Amygdala (tissue), 56 donors: ENCODE measurements at places on chromosomes 2 and 18.

DNA sequence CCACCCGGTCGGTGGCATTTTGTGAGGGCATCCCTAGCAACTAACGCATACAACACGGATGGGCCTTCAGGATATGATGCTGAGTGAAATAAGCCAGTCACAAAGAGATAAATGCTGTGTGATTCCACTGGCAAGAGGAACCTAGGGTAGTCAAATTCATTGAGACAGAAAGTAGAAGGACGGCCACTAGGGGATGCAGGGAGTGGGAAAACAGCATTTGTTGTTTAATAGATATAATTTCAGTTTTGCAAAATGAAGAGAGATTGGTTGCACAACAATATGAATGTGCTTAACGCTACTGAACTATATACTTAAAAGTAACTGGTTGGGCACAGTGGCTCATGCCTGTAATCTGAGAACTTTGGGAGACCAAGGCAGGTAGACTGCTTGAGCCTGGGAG is 112.9 kb downstream of the AFF3 start:
- DNase-seq = no peak

DNA sequence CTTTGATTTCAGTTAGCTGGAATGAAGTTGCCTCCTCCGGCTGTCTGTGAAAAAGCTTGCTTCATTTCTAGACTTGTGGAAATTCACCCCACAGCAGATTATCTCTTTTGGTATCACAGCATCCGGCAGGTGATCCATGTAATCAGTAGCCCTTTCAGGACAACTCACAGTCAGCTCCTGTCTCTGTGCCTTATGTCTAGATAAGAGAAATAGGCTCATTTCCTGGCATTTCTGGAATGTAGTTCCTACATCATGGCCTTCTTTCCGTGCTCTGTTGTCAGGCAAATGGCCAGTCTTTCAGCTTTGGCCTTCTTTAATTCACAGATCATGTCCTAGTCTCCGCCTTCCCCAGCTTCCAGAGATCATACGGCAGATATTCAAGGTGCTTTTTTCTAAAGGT is 455.4 kb downstream of the NUP35 start:
- no peak for DNase-seq

DNA sequence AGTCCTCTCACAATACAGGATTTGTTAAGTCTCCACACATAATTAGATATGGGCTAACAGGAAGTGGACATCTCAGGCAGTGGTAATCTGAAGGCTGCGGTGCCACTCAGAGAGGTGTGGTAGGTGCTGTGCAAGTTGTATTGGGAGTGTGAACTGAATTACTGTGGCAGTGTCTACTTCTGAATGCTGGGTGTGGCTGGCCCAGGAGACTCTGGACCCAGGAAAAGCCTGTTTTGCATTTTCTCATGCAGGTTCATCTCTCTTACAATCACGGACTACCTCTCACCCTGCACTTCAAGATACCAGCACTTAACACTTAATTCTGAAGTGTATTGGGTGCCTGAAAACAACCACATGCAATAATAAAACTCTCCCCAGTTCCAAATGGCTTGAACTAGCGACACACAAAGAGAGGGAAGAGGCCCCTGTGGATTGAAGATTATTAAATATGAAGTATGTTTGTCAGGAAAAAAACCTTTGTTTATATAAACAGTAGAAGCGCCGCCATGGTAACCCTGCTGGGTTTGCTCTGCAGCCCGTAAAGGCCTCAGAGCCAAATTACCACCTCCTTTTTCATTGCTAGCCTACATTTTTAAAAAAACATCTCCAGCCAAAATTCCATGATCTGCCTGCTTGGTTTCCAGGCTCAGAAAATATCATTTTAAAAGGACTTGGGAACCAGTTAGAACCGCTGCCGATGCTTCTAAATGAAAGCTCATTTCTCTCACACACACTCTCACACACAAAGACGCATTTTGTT is 77.5 kb downstream of the GFPT1 start:
- no peak for DNase-seq

GRCh38 chr2:42900289-42900891 is 108.0 kb upstream of the HAAO start:
- no peak for DNase-seq

GRCh38 chr2:240701091-240701735 is 9.5 kb downstream of the AQP12A start:
- no peak for DNase-seq

- DNase-seq = peak; percentile 49
Observed at GRCh38 chr2:170815746-170816503, 762 bp upstream of the GAD1 start.

DNA sequence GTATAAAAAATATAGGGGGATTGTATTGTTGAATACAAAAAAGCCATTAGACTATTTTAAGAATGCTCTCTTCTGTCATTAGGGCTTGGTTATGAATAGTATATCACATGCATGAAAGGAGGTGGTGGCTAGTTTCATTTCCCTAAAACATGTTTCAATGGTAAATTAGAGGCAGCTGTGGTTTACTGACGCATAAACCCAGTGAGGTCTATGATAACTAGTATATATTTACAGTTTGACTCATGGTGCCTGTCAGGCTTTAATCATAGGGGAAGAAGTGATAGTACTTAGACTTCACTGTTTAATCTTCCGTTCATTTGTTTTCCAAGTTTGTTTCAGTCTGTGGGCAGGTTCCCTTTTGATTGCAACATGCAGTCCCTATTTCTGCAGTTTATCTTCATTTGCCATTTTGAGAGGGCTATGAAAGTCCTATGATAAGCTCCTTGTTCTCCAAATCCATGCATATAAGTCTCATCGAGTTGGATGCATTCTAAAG is 55.1 kb upstream of the MAP4K3 start:
- DNase-seq = no peak

- no peak for DNase-seq
Observed at GRCh38 chr2:37826611-37827010, 98.5 kb upstream of the RMDN2 start.

- DNase-seq = no peak
Observed at GRCh38 chr2:16192416-16193216, 252.3 kb downstream of the MYCN start.

GRCh38 chr2:32264422-32265105 is at the start of gene NLRC4:
Gene NLRC4 (minus strand): TSS chr2:32264886. CDS start chr2:32256775, 8,111 bp downstream.
- no peak for DNase-seq

DNA sequence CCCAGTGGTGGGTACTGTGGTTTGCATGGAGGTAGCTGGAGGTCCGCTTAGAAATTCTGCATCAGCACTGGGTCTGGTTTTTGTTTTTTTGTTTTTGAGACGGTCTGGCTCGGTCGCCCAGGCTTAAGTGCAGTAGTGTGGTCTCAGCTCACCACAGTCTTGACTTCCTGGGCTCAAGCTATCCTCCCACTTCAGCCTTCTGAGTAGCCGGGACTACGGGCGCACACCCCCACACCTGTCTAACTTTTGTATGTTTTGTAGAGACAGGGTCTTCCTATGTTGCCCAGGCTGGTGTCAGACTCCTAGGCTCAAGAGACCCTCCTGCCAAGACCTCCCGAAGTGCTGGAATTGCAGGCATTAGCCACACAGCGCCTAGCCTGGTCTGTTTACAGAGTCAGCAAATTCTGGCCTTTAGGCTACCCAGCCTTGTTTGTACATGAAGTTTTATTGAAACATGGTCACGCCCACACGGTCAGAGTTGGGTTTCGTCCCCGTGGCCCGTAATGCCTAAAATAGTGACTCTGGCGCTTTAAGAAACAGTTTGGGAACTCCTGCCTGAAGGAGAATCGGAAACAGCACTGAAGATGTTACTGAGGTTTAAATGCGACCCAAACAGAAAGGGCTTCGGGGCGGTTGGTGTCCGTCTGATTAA is 32.7 kb downstream of the CTDP1 start:
- no peak for DNase-seq

- DNase-seq = no peak
Observed at GRCh38 chr18:28594034-28594433, 417.1 kb upstream of the CDH2 start.

DNA sequence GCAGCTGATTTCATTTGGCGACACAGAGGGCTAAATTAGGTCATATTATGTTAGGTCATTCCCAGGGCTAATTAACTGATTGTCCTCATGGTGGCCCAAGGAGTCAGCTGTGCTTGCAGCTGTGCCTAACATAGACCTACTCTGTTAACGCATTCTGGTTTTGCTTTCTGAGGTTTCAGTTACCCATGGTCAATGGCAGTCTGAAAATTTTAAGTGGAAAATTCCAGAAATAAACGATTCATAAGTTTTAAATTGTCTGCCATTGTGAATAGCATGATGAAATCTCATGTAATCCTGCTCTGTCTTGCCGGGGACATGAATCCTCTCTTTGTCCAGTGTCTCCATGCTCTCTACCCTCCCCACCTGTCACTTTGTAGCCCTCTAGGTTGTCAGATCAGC is 168.7 kb downstream of the KCNS3 start:
- DNase-seq = peak; percentile 18

DNA sequence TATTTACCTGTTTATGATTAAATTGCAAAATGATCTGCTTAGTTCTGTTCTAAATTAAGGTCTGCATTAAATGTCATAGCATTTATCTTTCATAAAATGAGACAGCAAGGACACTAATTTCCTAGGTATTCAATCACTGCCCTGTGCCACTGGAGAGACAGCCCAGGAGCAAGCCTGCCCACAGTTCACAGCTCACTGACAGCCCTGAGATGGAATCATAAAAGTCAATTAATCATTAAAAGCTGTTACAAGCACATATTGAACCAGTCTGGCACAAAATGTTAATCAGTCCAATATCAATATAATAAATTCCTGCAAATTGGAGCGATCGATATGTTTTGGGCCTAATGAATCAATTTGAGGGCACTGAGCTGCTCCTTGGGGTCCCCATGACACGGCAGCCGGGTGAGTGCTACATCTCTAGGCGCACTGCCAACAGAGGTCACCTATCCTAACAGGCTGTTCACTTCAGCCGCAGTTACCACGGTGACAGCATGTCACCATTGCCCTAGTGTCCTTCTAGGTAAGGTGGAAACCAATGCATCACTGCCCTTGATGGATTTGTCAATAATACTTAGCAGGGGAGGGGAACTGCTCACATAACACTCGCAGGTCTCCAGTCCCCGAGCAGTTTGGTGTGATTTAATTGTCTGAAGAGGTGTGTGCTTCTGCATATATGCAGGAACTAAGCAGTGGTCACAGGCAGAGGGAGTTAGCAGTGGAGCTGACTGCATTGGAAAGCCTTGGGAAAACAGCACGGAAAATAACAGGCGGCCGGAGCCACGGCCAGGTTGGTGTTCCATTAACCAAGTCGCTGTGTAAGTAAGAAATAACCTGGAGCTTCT is 47.3 kb downstream of the POU3F3 start:
- no peak for DNase-seq

DNA sequence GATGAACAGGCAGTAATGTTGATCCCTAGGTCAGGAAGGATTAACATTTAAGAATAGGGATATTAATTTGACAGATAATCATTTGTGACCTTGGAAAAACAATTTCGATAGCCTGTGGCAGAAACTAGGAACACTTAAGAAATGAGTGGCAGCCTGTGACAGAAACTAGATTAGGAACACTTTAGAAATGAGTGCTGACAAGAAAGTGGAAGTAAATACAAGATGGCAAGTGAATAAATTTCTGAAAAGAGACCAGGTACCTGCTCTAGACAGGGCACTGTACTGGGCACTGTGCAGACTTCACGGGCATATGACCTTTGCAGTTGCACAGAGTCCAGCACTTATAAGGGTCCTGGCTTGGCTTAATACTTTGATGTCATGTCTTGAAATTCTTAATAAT is 5.5 kb upstream of the HNRNPA3 start:
- no peak for DNase-seq
